ENCODE measurements at places on chromosomes 5 and 9.

DNA sequence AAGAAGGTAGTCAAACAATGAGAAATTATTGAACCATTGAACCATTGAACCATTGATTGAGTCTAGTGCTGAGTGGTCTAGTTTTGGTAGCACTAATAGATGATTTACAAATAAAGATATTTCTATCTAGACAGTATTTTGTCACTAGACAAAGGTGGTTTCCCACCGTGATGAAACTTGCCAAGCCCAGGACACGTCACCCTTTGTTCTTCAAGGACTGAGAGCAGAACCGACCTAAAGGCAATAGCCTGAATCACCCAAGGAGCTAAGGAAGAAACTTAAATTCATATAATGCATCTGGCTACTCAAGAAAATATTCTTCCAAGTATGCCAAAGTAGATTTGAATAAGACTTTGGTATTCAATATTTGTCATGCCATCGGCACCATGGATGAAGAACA, 103.3 kb downstream of the ESM1 start:
- no peak for DNase-seq

DNA sequence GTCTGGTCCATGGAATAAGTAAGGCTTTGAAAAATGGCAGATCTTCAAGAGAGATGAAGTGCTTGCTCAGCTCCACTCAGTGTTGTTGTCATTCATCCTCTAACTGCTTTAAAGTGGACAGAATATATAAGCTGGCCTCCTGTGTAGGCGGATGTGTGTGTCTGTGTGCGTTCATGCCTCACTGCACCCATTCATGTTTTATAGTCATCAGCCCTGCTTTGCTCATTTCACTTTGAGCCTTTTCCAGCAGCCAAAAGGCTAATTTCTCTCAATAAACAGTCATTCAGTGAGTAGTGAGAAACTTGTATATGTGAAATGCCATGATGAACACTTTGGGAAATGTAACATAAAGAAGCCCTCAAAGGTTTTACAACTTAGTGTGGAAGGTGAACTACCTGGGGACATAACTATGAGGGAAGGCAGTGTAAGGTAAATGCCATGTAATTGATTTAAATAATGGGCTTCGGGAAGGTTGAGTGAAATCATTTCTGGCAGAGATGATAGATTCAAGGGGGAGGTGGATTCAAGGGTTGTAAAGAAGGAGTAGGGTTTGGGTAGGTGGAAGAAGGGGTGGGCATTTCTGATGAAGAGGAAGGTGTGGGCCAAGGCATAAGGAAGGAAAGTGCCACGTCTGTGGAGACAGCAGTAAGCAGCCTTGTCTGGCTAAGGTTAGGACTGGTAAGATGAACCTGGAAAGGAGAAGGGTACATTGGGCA, 15.7 kb downstream of the TTC23L start:
- DNase-seq, result no peak

DNA sequence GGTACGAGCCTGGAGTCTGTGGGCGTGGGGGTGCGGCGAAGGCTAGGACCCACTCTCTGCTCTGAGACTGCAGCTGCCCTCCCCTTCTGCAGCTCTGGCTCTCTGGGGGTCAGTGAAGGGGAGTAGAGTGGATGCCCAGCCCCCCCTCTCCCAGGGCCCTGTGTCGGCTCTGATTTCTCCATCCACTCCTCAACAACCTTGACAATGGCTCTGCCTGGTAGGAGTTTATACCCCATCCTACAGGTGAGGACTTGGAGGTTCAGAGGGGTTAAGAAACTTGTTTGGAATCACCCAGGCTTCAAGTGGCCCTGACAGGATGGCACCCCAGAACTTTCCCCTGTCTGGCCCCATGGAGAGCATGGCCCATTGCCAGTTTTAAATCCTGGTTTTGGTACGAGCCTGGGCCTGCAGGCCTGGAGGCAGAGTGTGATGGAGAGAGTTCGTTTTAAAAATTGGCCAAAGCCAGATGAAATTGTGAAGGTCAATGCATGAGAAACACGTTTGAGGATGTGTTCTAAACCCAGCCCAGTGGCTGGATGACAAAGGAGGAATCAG, 22.3 kb downstream of the NCS1 start:
- no peak for DNase-seq

GRCh38 chr9:99019510-99020331, 76.0 kb downstream of the COL15A1 start:
- DNase-seq, result no peak

GRCh38 chr9:4417578-4418325, 72.5 kb upstream of the SLC1A1 start:
- DNase-seq, result no peak
